CMK (cell line): ENCODE measurements at places on chromosomes 7 and 10.

DNA sequence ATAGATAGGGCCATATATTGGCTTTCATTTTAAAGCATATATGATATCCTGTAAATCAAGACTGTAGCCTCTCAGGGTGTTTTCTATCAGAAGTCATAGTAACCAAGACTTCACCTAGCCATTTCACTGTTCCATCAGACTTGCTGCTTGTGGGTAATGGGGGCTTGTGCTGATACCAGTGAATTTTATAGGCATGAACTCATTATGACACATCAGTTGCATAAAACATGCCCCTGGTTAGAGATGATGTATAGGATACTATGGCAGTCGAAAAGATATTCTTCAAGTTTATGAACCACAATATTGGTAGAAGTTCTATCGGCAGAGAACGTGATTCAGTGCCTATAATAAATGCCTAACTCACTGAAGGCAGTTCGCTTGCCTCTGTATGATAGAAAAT lies 206.4 kb downstream of the ITGB1 start:
- DNase-seq, result no peak

GRCh38 chr7:41448104-41448503 lies 254.8 kb downstream of the INHBA start:
- no peak for DNase-seq

- DNase-seq, result no peak
Observed at GRCh38 chr10:67803588-67804394, 34.2 kb downstream of the DNAJC12 start.

GRCh38 chr10:93386631-93387369 lies 95.3 kb downstream of the MYOF start:
- no peak for DNase-seq

DNA sequence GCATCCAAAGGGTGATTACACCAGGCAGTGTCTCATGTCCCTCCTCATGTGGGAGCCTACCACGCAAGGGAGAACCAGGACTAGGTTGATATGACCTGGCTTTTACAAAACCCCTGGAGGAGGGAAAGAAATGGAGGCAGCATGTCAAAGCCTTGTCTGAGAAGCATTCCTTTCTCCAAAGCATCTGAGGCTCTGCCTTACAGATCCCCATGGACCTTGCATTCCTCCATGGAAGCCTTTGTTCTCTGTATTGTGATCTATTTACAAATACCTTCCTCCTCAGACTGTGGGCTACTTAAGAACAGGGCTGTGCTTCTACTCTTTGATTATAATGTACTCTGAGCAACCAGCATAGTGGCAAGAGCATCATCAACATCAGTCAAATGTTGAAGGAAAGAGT lies 197.0 kb downstream of the PLXNA4 start:
- no peak for DNase-seq

- DNase-seq, result no peak
Observed at GRCh38 chr7:26153823-26154783, 2.1 kb downstream of the NFE2L3 start.

- DNase-seq, result peak; percentile 15
Observed at GRCh38 chr10:63083904-63084689, 49.0 kb upstream of the NRBF2 start.

GRCh38 chr10:118062798-118063238 lies 16.1 kb upstream of the RAB11FIP2 start:
- DNase-seq, result no peak

DNA sequence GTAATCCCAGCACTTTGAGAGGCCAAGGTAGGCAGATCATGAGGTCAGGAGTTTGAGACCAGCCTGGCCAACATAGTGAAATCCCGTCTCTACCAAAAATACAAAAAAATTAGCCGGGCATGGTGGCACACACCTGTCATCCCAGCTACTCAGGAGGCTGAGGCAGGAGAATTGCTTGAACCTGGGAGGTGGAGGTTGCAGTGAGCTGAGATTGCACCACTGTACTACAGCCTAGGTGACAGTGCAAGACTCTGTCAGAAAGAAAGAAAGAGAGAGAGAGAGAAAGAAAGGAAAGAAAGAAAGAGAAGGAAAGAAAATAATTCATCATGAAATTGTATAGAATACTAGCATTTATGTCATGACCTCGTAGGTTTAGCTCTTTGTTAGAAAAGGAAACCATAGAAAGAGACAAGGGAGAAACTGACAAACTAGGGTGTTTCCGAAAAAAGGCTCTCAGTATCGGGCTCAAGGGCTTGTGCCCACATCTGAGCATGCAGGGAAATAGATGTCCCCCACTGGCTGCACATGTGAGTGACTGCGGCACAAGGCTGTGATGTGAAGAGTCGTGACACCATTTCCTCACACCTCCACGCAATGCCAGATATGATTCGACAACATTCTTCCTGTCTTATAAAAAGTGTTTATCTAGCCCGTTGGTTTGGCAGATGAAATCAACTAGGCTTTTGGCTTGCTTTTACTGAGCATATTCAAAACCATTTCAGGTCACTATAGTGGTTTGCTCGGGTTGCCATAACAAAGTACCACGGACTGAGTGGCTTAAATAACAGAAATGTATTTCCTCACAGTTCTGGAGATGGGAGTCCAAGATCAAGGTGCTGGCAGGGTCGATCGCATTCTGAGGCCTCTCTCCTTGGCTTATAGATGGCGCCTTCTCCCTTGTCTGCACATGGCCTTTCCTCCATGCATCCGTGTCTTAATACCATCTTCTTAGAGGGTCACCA lies 2.0 kb downstream of the SRGN start:
- no peak for DNase-seq

- no peak for DNase-seq
Observed at GRCh38 chr7:139286144-139286543, 55.0 kb upstream of the FMC1 start.

GRCh38 chr7:151825721-151826120 lies 51.2 kb downstream of the PRKAG2 start:
- no peak for DNase-seq

GRCh38 chr7:97187067-97187466 lies 69.6 kb downstream of the SDHAF3 start:
- DNase-seq, result no peak

GRCh38 chr7:134731616-134732015 lies 47.8 kb upstream of the CALD1 start:
- DNase-seq, result no peak

GRCh38 chr7:125118444-125118843 lies 188.8 kb upstream of the POT1 start:
- no peak for DNase-seq

GRCh38 chr7:40760293-40760964 lies 625.6 kb downstream of the SUGCT start:
- DNase-seq, result no peak

GRCh38 chr7:80284855-80285254 lies 150.2 kb downstream of the GNAI1 start:
- DNase-seq, result no peak

GRCh38 chr10:23530079-23530478 lies 91.2 kb downstream of the OTUD1 start:
- no peak for DNase-seq

DNA sequence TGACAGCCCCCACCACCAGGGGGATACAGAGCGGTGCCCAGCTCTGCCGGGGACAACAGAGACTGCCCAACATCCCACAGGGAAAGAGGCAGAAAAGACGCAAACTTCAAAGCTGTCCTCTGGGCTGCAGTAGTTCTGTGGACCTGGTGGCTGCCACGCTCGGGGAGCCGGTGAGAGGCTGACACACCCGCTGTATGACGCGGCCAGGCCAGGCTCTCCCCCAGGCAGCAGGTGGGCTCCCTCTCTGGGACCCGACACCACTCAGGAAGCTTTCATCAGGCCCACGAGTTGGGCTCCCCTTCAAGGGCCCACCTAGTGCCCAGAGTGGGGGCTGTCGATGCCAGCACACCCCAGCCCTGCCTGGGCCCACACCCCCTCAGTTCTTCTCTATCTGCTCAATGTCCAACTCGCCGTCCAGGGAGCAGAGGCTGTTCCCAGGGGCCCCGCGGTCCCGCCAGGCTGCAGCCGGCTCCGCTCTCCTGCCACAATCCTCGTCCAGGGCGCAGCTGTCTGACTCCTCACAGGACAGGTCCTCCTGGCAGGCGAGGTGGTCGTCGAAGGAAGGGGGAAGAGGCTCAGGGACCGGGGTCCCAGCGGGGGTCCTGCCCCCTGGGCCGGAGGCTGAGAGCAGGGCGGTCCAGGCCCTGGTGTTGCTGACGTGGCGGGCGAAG lies 121.2 kb downstream of the FAM53B start:
- DNase-seq, result no peak

- no peak for DNase-seq
Observed at GRCh38 chr7:45401155-45401554, 173.0 kb upstream of the ADCY1 start.

- DNase-seq, result no peak
Observed at GRCh38 chr7:155247479-155248365, 50.0 kb upstream of the INSIG1 start.

DNA sequence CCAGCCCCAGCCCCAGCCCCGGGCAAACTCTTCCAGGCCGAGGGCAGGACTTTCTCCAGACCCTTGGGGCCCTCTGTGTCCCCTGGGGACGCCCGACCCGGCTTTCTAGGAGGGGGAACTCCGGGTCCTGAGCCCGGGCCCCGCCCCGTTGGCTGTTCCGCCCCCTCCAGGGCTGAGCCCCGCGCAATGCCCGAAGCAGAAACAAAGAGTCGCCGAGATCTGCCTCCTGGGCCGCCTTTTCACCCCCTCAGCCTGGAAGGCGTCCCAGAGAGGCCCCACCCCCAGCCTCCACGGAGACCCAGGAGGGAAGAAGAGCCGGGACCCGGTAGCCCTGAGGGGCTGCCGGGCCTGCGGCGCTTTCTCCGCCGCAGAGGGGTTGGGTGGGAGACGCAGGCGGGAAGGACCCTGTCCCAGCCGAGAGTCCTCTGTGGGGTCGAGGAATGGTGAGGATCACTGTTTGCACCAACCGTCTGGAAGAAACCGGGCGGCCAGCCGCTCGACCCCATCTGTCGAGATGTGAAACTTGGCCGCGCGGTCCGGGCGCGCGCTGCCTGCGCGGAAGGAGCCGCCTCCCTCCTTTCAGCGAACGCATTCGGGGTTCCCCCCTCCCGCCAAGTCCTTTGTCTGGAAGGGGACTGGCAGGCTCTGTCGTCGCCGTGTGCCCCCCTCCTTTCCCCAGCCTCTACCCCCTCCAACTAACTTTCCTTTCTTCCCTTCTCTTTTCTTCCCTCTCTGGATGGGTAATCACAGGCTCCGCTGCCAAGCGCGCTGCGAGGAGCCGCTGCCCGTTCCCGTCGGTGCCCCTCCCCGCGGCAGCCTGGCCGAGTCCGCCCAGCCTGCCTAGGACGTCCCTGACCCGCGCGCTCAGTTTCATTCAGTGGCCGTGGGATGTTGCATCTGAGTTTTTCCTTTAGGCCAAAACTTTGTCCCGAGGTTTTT lies 10.2 kb downstream of the EN2 start:
- no peak for DNase-seq

GRCh38 chr10:70267161-70267933 lies 16.5 kb downstream of the NPFFR1 start:
- DNase-seq, result peak; percentile 3

DNA sequence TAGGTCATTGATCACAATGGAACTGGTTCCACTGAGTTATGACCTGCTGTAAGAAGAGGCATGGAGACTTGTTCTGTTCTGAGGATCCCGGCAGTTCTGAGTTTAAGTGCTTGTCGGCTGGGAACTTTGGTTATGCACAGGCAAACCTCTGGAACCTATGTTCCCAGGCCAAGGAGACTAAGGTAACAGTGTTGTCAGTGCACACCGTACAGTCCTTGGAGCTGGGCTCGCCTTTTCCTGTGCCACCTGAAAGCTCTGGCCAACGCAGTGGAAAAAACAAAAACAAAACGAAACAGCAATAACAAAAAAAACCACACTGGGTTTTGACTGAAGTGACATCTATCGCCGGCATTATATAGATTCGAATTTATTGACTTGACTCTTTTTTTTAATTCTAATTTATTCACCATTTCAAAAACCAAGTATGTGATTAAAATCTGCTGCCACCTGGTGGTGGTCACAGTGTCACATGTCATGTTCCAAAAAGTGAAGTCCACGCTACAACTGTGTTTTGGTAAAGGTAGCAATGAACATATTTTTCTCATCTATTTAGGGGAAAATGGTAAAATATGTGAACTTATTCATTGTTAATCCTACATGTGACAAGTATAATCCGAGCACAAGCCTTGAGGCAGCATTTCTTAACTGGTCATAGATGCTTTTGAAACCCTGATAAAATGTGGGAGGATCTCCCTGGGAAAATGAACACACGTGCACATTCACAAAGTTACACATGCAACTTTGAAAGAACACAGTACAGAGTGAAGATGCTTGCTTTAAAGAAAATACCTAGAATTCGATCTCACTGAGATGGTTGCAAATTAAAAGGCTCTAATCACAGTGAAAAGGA lies 113.8 kb upstream of the PPP2R2D start:
- no peak for DNase-seq
